Activated CD4-positive, CD25-positive, alpha-beta regulatory T cell treated with anti-CD3 and anti-CD28 coated beads, Interleukin-2, amount 50 U/mL, for 72 hours (primary cell): ENCODE measurements at places on chromosomes 12 and 14.

GRCh38 chr12:114692186-114693058, 8.4 kb upstream of the TBX3 start:
- DNase-seq: no peak

- DNase-seq: no peak
Measured at GRCh38 chr12:132622437-132623071, 4.0 kb downstream of the P2RX2 start.

GRCh38 chr14:57391517-57392195, 1.3 kb downstream of the NAA30 start:
- no peak for DNase-seq

DNA sequence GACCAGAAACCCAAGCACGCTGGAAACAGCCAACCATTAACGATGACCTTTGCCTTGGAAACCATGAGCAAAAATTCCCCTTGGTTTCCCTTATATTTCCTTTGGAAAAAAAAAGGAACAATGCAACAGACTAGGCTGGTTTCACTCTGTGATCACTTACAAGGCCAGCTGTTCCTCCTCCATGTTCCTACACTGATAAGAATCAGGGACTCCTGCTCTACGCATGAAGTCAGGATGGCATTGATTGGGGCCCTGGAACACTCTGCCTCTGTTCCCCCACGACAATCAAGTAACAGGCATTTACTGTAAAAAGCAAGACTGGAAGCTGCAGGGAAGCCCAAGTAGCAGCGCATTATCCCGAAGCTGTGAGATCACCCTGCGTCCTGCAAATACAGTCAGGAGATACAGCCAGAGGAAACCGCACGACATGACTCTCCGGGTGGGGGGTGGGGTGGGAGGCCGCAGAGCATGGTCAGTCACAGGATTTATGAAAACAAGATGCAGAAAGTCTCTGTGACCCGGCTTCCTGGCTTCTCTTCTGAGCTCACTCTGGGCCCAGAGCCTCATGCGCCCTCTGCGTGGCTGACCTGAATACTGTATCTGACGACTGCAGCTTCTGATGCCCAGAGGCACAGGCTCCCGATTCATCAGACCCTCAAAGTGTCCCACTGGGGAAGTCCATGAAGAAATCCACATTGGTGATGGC, 31.1 kb downstream of the SSH1 start:
- no peak for DNase-seq

- no peak for DNase-seq
Measured at GRCh38 chr12:59675461-59675860, 79.6 kb downstream of the SLC16A7 start.

DNA sequence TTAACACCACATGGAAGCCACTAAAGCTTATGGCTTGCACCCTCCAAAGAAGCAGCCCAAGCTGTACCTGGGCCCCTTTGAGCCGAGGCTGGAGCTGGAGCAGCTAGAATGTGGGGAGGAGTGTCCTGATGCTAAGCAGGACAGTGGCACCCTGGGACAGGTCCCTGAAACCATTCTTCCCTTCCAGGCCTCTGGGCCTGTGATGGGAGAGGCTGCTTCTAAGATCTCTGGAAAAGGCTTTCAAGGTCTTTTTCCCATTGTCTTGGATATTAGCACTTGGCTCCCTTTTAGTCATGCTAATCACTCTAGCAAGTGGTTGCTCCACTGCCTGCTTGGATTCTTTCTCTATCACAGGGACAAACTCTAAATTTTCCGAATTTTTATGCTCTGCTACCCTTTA, 40.9 kb downstream of the OSBPL8 start:
- no peak for DNase-seq
